ENCODE measurements at places on chromosomes 13 and 19. TPM values are rescaled to one million over a fixed set of nuclear protein-coding genes. Genes with fewer than 3 reads are reported as not detected.

Gene SRRM5
- 1.1 TPM for total RNA-seq

Gene CEACAM21
- not detected for total RNA-seq

Gene ELANE
- total RNA-seq, result not detected

Gene PTPRH
- total RNA-seq, result 6.6 TPM

Gene IFNL4
- total RNA-seq, result not detected
